ENCODE measurements at places on chromosomes 5 and 9.

GRCh38 chr5:151784141-151784540, 12.4 kb downstream of the G3BP1 start:
- DNase-seq = no peak

DNA sequence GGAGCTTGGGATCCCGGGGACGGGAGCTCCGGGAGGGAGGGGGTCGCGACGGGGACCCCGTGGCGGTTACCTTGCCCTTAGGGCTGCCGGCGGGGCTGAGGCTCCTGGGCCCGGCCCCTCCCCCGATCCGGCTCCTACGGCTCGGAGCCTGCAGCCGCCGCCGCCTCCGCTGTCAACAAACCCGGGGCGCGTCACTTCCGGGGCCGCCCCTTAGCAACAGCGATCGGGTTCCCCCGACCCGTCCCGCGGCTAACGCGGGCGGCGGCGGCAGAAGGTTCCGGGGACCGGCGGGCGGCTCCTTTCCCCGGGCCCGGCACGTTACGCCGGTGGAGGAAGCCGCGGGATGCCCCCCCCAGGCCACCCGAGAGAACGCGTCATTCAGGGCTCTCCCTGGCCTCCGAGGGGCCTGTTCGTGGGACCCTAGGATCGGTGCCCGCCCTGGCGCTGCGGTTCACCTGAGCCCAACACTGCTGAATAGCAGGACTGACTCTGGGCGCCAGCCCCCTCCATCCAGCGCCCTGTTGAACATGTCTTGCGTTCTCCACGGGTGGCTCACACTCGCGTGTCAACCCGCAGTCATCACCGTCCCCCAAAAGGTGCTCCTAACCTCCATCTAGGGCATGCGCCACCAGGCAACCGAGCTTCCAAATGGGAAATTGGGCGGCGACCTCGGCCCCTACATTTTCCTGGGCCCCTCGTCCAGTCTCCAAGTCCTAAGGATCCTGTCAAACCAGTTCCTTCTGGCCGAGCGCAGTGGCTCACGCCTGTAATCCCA, at the start of gene ZER1:
TSS of gene ZER1 (minus strand) at position 183 of the 775 bp plus-strand sequence. CDS start 16,362 bp downstream, outside the sequence.
- DNase-seq = peak; percentile 82

GRCh38 chr5:137393196-137393993, 105.7 kb downstream of the SPOCK1 start:
- no peak for DNase-seq

DNA sequence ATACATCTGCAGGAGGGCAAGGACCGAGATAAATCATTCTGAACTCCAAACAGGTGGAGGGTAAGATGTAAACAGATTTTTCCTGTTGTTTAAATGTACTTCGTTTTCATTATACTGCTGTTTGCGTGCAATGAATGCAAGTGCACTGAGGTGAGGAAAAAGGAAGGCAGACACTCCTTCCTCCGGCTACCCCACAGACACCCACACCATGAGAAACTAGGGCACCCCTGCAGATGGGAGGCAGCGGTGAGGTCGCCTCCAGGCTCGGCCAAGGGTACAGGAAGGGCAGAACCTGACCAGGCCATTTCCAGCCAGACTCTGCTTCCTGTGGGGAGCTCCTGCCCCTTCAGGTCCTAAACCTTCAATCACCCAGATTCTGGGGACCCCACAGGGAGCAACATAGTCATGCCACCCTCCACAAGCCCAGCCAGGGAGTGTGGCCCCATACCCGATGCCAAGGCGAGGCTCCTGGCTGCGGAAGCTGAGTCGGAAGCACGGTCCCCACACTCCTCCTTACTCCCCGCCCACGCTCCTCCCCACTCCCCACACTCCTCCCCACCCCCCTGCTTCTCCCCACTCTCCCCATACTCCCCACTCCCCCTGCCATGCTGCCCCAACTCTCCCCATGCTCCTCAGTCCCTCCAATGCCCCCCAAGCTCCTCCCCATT, 37.1 kb downstream of the VAV2 start:
- DNase-seq = no peak

GRCh38 chr5:141692533-141692888, 10.5 kb upstream of the ARAP3 start:
- no peak for DNase-seq

GRCh38 chr9:20562051-20562450, 60.2 kb downstream of the MLLT3 start:
- no peak for DNase-seq
